ENCODE measurements at places on chromosomes 3 and 15.

DNA sequence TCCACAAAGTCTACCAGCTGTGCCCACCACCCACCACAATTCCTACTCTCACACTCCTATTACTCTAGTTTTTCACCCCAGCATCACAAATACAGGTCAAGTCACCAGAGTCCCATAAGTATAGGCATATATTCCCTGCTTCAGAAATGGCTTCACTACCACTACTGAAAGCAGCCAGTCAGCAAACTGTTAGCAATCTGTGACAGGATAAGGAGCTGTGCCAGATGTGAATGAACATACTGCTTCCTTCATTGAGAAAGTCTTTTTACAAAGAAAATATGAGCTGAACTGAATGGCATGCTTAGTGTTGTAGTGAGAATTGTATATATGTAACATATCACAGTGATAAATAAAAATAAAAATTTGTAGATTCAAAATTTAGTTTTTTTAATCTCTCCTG is 76.8 kb downstream of the C3orf85 start:
- DNase-seq: no peak

DNA sequence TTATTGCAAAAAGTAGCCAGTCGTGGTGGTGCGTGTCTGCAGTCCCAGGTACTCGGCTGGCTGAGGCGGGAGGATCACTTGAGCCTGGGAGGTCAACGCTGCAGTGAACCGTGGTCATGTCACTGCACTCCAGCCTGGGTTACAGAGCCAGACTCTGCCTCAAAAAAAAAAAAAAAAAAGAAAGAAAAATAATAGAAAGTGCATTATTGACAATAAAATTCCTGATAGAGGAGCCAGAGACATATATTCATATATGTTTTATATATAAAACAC is 43.6 kb upstream of the PYDC2 start:
- DNase-seq: no peak

DNA sequence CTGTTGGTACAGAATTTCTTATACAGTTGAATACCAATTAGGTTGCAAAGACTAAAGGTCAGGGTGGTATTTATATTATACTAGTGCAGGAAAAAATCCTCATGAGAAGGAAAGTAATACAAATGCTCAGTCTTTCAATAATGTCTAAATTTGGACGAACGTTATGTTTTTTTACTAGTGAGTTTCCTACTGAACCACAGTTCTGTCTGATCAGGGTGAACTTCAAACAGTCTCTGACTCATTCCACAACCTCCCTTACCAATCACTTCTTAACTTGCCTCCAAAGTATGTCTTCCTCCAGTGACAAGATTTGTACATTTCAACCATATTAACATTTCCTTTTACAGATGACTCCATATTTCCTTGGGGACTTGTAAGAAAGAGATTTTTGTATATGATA is 3.4 kb downstream of the TMEM212 start:
- no peak for DNase-seq

DNA sequence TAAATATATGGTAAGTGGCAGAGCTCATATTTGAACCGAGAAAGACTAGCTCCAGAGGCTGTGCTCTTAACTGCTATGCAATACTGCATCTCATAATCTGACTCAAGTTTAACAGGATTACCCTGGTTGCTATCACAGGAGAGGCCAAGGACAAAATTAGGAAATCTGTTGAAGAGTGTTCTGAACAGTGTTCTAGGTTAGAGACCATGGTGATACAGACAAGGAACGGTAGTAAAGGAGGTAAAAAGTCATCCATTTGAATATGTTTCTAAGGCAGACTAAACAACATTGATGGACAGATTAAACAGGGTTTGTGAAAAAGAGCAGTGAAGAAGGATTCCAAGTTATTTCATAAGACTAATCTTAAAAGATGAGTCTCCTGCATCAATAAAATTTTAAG is 22.1 kb downstream of the PLOD2 start:
- no peak for DNase-seq

DNA sequence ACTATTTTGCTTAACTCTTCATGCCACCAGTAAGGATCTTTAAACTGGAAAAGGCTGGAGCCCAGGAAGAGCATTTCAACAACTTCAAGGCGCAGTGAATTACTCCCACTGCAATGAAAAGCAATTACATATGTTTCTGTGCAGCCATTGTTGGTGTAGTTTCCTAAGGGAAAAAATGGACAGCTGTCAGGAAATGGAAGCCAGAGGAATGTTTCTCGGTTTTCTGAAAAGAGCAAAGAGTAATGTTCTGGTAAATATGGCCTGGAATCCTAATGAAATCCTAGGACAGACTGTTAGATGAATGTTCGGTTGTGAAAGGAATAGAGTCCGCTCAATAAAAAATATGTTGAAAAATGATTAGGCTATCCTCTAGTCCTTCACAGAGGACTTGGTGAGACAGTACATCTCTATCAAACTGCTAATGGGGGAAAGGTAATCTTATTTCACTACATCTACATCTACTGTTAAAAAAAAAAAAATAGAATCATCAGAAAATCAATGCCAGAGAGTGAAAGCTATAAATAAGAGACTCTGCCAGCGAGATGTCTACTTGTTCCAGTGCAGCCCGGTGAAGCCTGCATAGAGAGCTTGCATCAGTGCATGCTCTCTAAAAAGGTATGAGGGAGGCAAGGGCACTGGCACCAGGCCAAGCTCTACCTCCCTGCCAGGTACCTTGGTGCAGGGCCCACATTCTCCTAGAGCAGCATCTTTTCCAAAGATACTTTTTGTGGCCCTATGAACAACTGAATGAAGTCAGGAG is 68.2 kb upstream of the TJP1 start:
- DNase-seq: no peak

DNA sequence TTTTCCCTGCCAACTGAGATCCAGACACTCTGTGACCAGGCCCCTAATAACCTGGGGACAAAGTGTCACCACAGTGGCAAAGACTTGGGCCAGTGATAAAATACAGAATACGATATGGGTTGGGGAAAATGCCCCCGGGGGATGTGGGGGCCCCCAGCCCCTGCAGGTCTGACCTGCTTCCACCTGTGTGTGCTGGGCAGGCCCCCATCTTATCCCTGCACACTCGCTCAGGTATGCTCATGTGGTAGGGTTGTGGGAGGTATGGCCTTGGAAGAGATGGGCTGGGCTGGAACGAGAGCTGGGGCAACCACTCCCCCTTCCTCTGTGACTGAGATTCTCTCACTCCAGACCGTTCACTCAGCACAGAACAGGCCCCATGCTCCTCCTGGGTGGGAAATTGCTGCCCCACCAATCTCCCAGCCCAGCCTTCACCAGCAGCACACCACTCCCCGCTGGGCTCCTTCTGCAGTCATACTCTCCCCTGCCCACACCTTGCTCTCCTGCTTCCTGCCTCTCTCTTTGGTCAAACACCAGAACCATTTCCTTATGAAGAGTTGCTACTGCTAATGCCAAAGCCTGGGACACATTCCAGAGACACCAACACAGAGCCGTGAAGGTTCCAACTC is 9.6 kb upstream of the CPEB1 start:
- DNase-seq: no peak

- DNase-seq: no peak
These were observed 15.5 kb downstream of the MAGI1 start for GRCh38 chr3:66023229-66023628.

- no peak for DNase-seq
These were observed 126.5 kb upstream of the DLG1 start for GRCh38 chr3:197424674-197425484.

- DNase-seq: no peak
These were observed 230.0 kb upstream of the ST8SIA2 start for GRCh38 chr15:92163641-92164040.

GRCh38 chr3:147544290-147544689 is 135.1 kb downstream of the ZIC1 start:
- DNase-seq: no peak

GRCh38 chr3:128466840-128467541 is at the start of gene DNAJB8:
Gene DNAJB8 (minus strand): TSS chr3:128466890. CDS start chr3:128463245, 3,645 bp downstream.
- no peak for DNase-seq

DNA sequence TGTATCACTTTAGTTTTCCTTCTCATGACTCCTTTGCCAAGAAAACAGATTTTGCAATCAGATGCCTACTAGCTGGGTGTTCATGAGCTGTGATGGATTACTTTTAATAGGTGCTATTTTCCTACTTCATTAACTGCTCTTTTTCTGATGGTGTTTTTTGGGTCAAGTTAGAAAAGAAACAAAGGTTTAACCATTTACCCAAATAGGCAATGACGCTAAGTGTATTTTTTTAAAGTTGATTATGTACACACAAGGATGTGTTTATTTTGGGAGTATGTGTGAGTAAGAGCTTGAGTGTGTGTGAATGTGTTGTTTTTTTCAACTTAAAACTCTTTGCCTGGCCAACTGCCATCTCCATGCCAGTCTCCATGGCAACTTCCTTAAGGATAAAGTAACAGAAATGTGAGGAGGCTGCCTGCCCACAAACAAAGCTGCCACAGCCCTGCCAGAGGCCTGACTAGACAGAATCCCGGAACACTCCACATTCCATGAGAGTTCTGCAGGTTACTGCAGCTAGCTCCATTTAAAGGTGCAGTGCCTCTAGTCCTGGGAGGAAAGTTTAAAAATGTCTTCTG is 215.6 kb upstream of the RBMS3 start:
- no peak for DNase-seq

GRCh38 chr15:62059108-62059815 is 985 bp downstream of the VPS13C start:
- no peak for DNase-seq

GRCh38 chr15:48800811-48801455 is 9.9 kb downstream of the CEP152 start:
- peak; percentile 11 for DNase-seq

GRCh38 chr15:101027273-101027901 is 108.2 kb downstream of the LRRK1 start:
- no peak for DNase-seq

GRCh38 chr3:122626515-122627180 is 49.2 kb downstream of the PARP15 start:
- DNase-seq: no peak

- no peak for DNase-seq
These were observed 21.2 kb downstream of the ALS2CL start for GRCh38 chr3:46672349-46672695.

DNA sequence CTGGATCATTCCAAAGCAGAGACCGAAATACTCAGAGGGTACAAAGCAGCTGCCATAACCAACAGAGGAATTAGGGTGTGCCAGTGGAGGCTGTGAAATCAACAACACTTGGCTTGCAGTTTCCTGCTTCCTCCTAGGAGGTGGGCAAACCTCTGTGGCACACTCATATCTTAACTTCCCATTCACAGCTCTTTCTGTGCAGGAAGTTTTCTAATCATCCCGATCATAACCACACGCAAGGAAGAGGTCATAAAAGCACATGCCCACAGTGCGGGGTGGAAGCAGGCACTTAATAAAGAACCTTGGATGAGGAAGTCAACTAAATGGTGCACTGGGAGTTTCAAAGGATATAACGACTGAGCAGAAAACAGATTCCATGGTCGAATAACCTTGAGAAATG is 5.1 kb downstream of the SCAMP2 start:
- DNase-seq: peak; percentile 33

GRCh38 chr15:90161950-90162361 is 39.2 kb upstream of the SEMA4B start:
- DNase-seq: no peak

GRCh38 chr15:69092159-69092558 is 68.3 kb upstream of the GLCE start:
- DNase-seq: no peak

DNA sequence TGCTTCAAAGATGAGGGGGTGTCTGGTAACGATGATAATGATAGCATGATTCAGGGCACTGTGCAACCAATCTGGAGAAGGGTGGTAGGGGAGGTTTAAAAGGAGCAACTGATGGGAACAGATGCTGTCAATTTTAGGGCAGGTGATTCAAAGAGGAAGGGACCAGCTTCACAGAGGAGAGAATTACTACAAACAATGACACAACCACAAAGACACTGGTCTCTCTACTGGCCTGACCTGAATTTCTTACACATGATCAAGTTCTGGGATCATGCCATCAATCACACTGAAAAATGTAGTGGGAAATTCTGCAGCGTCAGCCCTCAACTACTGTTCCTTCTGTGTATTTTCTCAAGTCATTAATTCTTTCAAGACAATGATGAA is 2.6 kb upstream of the CDV3 start:
- no peak for DNase-seq

DNA sequence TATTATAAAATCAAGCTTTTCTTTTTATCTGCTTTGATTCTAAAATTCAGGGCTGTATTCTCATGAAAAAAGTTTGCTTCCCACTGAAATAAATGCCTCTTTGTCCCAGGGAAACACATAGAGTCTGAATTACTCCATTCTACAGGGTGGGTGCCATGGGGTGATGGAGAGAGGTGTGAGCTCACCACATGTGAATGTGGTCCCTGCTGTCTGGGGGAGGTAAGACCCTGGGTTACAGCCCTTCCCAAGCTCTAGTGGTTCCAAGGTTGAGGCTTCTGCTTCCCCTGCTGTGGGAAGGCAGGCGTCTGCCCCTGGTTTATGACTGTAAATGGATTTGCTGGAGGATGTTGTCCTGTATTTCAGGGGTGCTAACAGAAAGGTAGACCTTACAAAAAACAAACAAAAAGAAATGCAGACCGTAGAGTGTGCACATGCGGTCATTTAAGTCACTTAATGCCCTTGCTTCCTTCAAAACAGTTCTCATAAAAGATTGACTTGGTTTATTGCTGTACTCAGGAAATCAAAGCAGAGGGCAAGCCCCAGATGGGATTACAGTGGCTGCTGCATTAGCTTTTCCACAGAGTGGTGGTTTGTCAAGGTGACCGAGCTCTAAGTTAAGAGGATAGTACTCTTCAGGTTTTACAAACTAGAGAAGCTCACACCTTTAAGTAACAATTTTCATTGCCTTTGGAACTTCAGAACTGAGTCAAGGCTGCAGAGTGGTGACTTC is 49.2 kb downstream of the CTDSPL start:
- DNase-seq: no peak

DNA sequence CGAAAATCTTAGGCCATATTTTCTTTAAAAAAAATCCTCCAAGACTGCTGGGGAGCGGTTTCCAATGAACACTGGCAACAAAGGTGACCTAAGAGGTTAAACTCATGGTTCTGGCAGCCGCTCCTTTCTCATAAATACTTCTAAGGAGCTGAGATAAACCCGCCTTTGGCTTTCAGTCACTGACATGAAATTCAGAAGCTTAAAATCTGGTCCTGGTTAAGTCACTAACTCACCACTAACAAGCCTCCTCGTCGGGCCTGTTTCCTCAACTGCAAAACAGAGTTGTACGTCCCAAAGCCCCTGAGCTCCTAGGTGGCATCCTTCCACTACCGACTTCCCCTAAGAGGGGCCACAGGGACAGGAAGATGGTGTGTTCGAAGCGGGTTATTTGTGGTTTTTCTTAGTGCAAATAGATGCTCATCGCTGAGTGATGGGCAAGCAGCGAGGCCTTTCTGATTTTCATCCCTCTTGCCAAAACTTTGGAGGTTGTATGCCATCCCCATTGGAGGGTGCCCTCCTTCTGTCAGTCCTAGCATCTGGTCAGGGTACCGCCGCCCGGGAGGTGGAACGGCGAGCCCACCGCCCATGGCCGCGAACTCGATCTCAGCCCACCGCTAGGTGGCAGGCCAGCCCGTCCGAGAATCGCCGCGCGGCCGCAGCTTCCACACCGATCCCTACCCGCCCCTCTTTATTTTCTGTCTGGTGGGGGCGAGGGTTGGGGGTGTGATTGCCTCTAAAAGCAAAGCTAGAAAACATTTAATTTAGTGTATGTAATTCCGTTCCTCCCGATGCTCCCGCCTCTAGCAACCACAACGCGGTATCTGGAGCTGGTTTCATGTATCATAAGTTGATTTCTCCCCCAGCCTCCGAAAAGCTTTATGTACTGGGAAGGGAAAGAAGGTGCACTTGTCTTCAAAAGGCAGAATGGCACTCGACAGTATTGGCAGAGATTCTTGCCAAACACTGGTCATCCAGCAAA is 4.6 kb downstream of the BCL6 start:
- DNase-seq: peak; percentile 76

GRCh38 chr3:116947148-116947547 is 237.6 kb downstream of the TUSC7 start:
- DNase-seq: no peak

- DNase-seq: no peak
These were observed 597.2 kb upstream of the ADAMTS9 start for GRCh38 chr3:65284961-65285360.
